ENCODE measurements at places on chromosomes 2 and 18.

GRCh38 chr2:46230677-46231425, 66.4 kb upstream of the EPAS1 start:
- DNase-seq, result no peak

- DNase-seq, result no peak
Measured at GRCh38 chr2:191384829-191385228, 139.6 kb downstream of the MYO1B start.

GRCh38 chr2:10124538-10125045, 2.1 kb downstream of the RRM2 start:
- peak; percentile 26 for DNase-seq

DNA sequence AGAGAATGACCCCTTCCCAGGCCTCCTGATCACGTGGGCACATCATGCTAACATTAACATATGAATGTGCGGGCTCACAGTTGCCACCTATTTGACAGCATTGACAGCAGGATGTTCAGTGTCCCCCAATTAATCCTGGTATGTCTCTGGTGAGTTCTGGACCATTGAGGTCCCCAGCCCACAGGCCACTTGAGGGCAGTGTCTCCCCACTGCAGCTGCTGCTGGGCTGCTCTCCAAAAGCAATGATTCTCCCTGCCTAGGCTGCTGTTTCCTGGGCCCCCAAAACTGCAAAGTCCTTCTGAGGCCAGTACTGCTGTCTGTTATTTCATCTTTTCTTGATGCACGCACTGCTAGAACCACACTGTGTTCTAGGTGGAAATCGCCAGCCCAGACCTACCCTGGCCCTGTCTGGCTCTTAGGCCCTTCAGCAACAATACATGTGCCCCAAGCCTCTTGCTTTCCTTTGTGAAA, 52.7 kb upstream of the MAPK4 start:
- no peak for DNase-seq

- no peak for DNase-seq
Measured at GRCh38 chr2:9740382-9741073, 102.7 kb upstream of the TAF1B start.

DNA sequence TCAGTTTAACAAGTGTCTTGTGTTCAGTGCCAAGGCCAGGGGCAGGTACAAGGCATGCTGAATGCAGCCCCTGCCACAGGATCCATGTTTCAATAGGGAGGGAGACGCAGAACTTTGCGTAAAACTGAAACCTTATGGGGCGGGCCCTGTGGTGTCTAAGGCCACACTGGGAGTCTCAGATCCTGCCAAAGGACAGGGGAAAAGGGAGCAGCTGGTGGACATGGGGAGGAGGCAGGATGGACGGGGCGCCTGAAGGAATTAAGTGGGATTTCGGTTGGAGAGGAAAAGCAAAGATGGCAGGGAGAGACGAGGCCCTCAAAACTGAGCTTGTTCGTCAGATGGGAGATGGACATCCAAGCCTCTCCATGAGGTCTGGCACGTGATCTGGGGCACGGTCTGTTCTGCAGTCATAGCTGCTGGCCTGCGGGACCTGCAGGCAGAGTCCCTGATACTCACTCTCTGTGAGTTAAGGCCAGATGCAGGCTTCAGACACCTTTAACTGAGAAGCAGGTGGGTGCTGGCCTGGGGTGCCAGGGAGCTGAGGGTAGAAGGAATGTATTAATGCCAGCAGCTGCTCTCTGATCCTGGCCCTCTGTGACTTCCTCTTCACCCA, 48.8 kb downstream of the TCF7L1 start:
- DNase-seq, result no peak

GRCh38 chr18:44679056-44679913, 1.4 kb upstream of the SETBP1 start:
- no peak for DNase-seq

GRCh38 chr2:189221811-189222467, 42.4 kb upstream of the COL5A2 start:
- DNase-seq, result no peak

GRCh38 chr2:197706839-197707207, 1.7 kb downstream of the MARS2 start:
- no peak for DNase-seq

GRCh38 chr2:73451263-73451972, 65.8 kb downstream of the ALMS1 start:
- no peak for DNase-seq

GRCh38 chr2:42652086-42652485, 83.7 kb downstream of the MTA3 start:
- no peak for DNase-seq

DNA sequence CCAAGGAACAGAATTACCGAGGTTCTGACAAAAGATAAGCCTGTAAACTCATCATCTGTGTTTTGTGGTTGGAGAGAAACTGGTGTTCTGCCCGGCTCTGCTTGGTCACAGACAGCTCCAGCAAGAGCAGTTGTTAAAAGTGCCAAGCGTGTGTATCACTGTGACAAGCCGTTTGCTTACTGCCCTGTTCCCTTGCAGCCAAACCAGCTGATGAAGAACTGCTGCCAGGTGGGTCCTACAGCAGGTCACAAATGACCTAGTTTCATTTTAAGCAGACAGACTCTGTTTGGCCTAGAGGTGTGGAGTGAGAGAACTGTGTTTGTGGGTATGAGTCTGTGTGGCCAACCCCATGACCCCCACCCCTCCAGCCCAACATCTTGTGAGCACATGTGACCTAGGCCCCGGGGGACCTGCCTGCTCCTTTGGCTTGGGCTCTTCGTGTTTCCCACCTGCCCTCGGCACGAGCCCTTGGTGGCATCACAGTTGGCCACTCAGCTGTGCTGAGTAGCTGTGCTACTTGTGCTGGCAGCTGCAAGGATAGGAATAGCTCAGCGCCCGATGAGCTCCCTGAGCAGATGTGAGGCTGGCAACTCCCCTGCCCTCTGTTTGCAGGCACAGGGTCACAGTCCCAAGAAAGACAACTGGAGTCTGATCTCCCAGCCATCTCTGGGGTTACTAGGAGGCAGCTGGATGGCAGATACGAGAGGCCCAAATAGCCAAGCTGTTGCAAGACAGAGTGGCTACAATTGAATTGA, 9.7 kb downstream of the OXER1 start:
- no peak for DNase-seq

DNA sequence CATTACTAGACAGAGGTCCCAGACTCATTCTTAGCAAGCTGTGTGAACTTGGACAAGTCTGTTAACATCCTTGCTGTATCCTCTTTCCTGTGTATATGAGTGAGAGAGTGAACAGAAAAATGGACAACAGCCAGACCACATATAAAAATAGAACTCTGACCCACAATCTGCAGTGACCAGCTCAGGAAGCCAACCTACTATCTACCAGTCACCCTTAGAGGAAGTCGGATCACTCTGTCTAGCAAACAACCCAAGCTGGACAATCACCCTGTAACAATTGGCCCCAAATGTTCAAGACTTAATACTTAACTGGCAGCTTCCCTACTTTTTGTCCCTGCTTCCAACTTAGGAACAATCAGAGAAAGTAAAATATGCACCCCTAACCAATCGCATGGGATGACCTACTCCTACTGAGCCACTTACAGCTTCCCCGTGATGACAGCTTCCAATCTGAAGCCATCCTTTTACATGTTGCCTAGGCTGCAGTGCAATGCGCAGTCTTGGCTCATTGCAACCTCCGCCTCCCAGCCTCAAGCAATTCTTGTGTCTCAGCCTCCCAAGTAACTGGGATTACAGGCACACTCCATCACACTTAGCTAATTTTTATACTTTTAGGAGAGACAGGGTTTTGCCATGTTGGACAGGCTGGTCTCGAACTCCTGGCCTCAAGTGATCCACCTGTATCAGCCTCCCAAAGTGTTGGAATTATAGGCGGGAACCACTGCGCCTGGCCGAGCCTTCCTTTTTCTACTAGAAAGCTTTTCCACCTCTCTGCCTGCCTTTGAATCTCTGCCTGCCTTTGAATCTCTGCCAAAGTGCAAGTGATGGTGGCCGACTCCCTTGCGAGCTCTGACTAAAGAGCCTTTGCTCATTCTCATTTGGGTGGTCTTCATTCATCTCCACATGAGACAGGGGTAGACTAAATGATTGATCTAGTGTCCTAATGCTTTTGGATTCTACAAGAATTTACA, 158.3 kb upstream of the NDUFV2 start:
- no peak for DNase-seq

GRCh38 chr2:235595422-235596010, 101.7 kb downstream of the AGAP1 start:
- DNase-seq, result no peak

GRCh38 chr2:135742325-135742757, 686 bp downstream of the UBXN4 start:
- no peak for DNase-seq

- no peak for DNase-seq
Measured at GRCh38 chr2:167181134-167181533, 292.9 kb downstream of the XIRP2 start.

DNA sequence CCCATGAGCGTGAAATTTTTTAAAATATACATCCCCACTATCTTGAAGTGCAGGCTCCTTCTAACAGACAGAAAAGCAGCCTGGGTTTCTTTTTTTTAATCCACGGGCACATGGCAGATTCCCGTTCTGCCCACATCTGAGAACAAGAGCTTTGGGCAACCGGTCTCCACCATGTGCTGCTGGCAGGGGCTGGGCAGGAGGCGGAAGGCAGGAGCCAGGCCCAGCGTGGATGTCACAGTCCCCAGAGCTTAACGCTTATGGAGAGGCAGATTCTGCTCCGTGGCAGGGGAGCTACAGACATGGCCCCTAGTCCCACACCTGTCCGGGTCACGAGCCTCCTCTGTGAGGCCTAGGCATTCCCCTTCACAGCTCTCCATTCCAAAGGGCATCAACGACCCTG, 503.0 kb upstream of the MYT1L start:
- no peak for DNase-seq

DNA sequence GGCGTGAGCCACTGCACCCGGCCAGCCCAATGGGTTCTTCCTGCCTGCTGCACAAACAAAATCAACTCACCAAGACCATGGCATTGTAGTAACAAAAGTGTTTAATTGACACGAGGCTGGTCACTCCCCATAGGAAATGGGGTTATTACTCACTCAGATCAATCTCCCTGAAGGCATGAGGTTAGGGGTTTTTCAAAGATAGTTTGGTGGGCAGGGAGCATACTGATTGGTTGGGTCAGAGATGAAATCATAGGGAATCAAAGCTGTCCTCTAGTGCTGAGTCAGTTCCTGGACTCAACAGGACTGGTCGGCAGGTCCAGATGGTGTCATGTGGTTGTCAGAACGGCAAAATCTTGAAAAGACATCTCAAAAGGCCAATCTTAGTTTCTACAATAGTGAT, 122.1 kb downstream of the TMEM17 start:
- DNase-seq, result no peak

DNA sequence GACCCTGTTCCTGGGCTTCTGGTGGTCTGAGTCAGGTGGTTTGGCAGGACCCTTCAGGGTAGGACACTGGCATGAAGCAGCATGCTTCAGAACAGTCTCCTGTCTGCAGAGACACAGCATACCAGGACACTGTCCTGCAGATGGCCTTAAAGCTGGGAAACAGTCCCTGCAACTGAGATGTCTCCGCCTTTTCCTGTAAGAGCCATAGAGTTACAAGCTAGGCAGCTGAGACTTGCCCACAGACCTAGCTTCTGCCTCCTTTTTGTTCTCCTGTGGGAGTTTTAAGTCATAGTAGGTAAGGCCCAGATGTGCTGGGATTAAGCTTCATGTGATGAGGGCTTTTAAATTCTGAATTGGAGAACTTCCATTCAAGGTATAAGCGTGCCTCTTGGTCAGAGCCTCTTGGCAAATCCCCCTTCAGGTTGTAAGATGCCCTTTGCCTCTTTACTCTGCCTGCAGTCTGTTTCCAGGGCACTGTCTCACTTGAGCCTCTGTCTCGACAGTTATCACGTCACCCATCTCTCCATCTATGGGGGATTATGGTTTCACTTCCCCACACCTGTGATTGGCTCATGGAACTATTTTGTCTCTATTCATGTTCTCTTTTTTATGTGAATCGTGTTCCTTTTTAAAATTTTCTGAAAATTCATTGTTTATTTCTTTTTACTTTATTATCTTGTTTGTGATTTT, 51.8 kb downstream of the COA5 start:
- no peak for DNase-seq

- DNase-seq, result no peak
Measured at GRCh38 chr2:152566728-152567069, 150.6 kb downstream of the PRPF40A start.

DNA sequence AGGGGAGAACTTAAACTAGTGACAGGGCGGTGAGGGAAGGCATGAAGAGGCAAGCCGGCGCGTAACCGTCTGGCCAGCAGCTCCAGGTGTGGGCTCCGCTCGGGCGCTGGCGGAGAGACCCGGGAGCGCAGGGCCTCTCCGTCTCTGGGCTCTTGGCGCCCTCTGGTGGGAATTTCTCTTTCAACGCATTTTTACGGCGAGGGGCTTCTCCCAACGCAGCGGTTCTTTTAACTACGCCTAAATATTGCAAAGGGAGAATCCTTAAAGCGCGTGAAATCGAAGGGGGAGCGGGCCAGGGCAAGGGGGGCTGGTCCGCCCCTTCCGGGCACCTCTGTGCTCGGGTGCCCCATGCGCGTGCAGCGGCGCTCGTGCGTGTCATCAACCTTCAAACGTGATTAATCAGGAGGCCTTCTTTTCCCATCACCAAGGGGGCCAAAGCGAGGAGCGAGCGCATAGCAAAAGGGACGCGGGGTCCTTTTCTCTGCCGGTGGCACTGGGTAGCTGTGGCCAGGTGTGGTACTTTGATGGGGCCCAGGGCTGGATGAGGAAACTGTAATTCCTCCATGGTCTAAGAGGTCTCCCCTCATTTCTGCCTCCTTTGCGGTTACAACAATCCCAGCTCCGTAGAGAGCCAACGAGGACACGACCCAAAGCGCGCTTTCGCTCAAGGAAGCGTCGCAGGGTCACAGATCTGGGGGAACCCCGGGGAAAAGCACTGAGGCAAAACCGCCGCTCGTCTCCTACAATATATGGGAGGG, 762 bp upstream of the GAD1 start:
- DNase-seq, result no peak

DNA sequence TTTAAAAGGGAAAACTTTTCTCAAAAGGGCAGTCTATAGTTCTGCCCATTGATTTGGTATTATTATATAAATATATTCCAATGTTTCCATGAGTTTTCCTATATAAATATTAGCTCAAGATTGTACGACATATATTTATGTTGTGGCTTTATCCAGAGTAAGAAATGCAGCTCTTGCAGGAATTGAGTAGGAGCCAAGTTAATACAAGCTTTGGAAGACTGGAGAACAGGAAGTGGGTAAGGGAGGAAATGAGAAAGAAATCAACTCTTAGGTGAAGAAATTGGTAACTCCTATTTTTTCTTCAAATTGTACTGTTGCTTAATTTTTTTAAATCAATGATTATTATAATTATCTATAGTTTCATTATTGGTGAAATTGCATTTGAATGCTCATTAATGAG, 105.4 kb upstream of the FAM117B start:
- DNase-seq, result peak; percentile 23

GRCh38 chr2:236103981-236104380, 64.2 kb downstream of the GBX2 start:
- no peak for DNase-seq
